ENCODE measurements at places on chromosomes 16 and 17.

- no peak for DNase-seq
Measured at GRCh38 chr17:51711581-51711980, 446.9 kb downstream of the CA10 start.

GRCh38 chr16:17377360-17378324 is 93.1 kb downstream of the XYLT1 start:
- no peak for DNase-seq

DNA sequence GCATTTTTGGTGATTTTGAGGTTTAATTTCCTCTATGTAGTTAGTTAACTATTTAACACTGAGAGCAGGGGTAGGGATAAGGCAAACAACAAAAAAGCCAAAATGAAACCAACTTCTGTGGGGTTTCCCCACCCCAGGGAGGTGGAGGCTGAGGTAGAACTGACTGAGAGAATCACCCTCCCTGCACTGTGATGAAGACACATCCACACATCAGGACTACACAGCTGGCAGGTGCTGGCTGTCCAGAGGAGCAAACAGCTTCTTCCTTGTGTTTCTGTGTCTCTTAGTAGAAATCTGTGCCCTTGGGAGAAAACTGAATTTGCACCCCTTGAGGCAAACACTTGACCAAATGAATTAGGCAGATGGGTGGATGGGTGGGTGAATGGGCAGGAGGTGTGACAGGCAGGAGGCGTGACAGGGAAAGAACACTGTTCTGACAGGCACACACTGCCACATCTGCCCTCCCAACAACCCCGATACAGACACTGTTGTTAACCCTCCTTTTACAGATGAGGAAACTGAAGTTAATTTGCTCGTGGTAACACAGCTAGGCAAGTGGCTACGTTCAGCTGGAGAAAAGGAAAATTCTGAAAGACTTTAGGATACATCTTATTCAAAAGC is 62.9 kb upstream of the AMZ2 start:
- DNase-seq = no peak

- DNase-seq = no peak
Measured at GRCh38 chr17:14072881-14073280, 3.6 kb downstream of the COX10 start.

GRCh38 chr16:85491798-85492294 is 121.3 kb upstream of the GSE1 start:
- no peak for DNase-seq

DNA sequence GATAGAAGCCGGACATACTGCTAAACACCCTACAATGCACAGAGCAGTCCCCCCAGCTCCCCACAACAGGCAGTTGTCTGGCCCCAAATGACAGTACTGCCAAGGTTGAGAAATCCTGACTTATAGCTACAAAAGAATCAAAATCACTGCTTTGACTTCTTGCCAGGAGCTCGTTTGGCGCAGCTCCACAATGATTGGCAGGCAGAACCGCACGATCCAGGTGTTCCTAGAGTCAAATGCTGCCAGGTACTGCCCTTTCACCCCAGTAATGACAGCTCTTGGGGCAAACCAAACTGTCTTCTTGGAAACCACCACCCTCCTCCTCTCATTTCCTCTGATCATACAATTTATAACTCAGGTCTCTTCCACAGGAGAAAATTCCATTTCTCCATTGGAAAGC is 2.2 kb upstream of the TMC5 start:
- DNase-seq = no peak

GRCh38 chr16:22320572-22321339 is 23.5 kb downstream of the POLR3E start:
- no peak for DNase-seq

- no peak for DNase-seq
Measured at GRCh38 chr17:80873307-80873951, 118.2 kb upstream of the CHMP6 start.

- no peak for DNase-seq
Measured at GRCh38 chr16:80004113-80004512, 403.6 kb upstream of the MAF start.

DNA sequence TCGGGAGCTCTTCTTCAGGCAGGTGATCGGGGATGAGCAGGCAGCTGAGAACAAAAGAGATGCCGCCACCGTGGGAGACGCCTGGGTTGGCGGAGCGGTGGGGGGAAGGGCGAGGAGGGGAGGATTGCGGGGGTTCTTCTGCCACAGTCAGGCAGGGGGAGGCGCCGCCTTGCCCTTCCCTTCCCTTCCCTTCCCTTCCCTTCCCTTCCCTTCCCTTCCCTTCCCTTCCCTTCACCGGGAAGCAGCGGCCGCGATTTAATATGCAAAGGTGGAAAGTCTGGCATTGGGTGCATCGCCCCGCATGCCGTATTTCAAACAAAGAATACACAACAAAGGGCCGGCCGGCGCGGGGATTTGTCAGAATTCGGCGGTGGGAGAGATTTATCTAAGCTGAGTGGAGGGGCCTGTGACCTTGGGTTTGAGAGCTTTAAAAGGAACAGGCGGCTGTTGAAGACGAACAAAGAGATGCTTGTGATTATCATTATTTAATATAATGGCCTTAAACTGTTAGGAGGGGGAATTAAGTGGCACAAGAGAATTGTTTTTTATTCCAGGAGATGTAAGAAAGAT is 262.3 kb upstream of the TNRC6C start:
- no peak for DNase-seq

- DNase-seq = no peak
Measured at GRCh38 chr17:526425-526824, 173.8 kb upstream of the RPH3AL start.

DNA sequence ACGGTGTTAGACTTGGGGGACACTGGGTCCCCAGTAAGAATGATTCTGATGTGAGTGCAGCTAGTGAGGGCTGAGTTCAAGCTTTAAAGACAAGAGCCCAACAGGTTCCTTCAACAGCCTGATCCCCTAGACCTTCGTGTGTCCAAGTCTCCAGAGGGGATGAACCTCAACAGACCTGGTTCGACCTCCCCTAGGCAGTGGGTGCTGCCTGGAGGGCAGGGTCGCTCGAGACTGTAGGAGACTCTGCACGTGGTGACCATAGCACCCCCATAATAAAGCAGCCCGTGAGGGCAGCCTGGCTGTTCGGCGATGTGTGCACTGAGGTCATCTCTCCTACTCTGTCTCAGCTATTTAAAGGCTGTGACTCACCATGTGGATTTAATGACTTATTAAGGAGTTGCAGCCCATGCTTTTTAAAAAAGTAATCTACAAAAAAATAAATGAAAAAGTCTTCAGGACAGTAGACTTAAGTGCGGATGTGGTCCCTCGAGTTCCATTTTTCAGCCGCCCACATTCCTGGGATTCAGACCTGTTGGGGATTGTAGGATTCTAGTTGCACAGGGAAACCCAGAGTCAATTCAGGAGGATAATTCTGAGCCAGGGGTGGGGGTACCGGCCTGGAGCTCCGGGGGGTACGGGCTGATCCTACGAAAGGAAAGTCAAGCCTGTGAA is 23.4 kb upstream of the METRNL start:
- DNase-seq = peak; percentile 77

GRCh38 chr17:19645734-19646201 is 2.8 kb upstream of the ALDH3A2 start:
- DNase-seq = peak; percentile 48

DNA sequence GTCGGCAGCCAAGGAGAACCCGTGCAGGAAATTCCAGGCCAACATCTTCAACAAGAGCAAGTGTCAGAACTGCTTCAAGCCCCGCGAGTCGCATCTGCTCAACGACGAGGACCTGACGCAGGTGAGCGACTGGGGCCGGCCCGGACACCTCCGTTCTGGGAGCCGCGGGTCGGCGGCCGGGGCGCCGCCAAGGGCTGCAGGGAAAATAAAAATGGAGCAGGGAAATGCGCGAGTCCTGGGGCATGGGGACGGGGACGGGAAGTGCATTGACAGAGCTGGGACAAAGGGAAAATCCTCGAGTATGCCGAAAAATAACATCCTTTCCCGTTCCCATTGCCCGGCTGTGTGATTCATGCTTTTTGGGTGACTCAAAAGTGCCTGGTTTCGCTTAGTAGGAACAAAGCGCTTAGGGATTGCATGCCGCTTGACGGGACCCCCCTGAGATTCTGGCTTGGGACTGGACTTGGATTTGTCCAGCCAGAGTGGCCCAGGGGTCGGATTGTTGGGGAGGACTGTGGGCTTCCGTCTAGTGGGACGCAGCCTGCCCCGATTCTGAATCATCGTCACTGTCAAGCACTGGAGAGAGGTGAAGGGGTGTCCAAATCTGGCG is 699 bp downstream of the MPRIP start:
- peak; percentile 43 for DNase-seq

DNA sequence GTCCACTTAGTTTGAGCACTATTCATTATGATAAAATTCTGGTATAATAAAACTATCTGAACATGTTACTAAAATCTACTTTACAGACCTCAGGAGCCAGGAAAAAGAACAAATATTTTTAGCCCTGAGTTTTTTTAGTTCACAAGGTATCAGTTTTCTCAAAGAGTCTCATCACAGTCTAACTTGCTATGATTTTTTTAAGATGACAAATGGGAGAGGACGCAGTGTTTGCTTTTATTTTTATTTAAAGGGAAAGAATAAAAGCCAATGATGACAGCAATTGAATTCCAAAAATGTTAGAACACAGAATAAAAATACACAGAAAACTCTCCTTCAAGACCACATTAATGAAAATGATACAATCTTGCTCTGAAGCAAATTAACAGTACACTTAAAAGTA is 7.4 kb downstream of the MED13 start:
- no peak for DNase-seq

GRCh38 chr17:31508288-31509094 is 117.0 kb downstream of the RAB11FIP4 start:
- DNase-seq = no peak

- no peak for DNase-seq
Measured at GRCh38 chr17:14396547-14396946, 95.7 kb downstream of the HS3ST3B1 start.

DNA sequence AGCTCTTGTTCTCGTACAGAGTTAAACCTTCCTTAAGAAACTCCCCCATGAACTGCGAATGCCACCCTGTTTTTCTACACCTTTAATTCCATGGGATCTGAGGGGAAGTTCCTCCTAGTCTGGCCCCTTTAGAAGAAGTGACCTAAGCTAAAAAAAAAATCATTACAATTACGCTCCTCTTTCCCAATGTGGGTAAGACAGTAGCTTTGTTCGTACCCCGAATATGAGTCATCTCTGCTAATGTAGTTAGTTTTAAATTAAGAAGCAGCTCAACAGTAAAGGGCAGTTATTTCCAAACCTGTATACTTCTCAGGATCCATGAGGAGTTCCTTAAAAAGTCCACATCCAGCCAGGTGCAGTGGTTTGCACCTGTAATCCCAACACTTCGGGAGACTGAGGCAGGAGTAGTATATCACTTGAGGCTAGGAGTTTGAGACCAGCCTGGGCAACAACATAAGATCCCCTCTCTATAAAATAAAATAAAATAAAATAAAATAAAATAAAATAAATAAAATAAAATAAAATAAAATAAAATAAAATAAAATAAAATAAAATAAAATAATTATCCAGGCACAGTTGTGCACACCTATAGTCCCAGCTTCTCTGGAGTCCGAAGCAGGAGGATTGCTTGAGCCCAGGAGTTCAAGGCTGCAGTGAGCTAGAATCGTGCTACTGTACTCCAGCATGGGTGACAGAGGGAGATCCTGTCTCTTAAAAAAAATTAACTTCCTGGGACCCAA is 26.1 kb downstream of the RCVRN start:
- DNase-seq = no peak

DNA sequence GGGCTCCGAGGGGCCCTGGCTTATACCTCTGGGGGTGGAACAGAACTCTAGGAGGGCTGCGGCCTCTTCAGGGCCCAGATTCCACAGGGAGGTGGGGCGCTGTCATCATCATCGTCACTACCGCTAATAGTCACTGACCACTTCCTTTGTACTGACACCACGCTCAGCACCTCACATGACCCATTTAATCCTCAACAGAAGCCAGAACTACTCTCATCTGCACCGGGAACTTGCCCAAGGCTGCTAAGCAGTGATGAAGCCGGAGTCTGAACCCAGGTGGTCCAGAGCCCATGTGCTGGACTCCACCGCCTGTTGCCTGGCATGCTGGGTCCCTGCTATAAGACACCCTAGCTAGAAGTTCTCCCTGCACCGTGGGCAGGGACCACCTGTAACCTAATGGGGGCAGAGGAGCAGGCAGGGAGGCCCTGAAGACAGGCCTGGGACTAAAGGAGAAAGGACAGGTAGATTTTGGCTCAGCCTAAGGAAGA is 12.0 kb downstream of the UNC13D start:
- peak; percentile 96 for DNase-seq

GRCh38 chr16:20969386-20969785 is 68.8 kb downstream of the LYRM1 start:
- DNase-seq = no peak

DNA sequence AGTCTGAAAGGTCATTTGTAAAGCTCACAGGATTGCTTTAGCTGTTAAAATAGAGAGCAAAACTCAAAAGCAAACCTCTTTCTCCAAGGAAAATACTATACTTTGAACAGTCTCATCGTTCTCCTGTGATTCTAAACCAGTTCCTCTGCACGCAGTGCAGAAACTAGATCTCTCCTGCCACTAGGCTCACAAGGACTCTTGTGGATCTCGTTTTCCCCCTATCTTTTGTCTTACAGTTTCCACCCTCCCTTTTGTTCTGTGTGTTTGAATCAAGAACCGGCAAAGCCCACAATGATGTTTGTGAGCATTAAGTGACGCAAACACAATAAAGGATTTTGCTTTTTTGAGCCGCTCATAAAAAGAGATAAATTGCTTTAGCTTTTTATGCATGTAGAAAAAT is 1103.5 kb upstream of the RBFOX1 start:
- no peak for DNase-seq

GRCh38 chr16:1100084-1100800 is 4.2 kb upstream of the C1QTNF8 start:
- DNase-seq = no peak

GRCh38 chr17:28480799-28481571 is 7.5 kb downstream of the SLC13A2 start:
- no peak for DNase-seq

GRCh38 chr16:72785171-72785570 is 262.8 kb downstream of the ZFHX3 start:
- no peak for DNase-seq

- DNase-seq = no peak
Measured at GRCh38 chr16:5062051-5062450, 3.7 kb downstream of the C16orf89 start.

DNA sequence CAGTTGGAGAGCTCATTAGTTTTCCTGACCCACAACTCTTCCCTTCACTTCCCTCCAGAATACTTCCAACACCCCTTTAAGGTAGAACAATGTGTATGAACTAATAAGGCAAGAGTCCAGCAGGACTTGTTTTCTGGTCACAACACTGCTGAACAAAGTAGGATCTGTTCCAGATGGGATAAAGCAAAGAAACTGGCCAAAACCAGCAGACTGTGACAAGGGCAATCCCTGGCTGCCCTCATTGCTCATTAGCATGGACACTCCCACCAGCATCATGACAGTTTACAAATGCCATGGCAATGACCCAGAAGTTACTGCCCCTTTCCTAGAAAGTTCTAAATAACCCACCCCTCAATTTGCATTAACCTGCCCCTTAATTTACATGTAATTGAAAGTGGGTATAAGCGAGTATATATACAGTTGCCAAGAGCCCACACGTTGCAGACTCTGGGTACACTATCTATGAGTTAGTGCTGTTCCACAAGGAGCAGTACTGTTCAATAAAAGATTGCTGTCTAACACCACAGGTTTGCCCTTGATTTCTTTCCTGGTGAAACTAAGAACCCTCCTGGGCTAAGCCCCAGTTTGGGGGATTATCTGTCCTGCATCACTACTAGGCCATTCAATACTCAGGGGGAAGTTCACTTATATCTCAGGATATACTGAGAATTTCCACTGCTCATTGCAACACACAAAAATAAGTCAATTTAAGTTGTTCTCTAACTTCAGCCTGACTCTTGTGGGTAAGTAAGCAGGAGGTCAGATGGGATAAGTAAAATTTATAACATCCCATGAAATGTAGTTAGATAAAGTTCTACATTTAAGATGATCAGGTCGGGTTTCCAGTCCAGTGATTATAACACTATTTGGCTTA is 82.3 kb downstream of the SSH2 start:
- DNase-seq = no peak
